AG04450 (cell line): ENCODE measurements at places on chromosomes 5 and 9. TPM values are rescaled to one million over a fixed set of nuclear protein-coding genes. Genes with fewer than 3 reads are reported as not detected.

GRCh38 chr9:81871695-81872094, 56.5 kb upstream of the SPATA31D4 start:
- DNase-seq = no peak

- no peak for DNase-seq
Observed at GRCh38 chr5:59064293-59064692, 481.4 kb downstream of the RAB3C start.

- DNase-seq = no peak
Observed at GRCh38 chr5:10672146-10673016, 88.7 kb downstream of the DAP start.

DNA sequence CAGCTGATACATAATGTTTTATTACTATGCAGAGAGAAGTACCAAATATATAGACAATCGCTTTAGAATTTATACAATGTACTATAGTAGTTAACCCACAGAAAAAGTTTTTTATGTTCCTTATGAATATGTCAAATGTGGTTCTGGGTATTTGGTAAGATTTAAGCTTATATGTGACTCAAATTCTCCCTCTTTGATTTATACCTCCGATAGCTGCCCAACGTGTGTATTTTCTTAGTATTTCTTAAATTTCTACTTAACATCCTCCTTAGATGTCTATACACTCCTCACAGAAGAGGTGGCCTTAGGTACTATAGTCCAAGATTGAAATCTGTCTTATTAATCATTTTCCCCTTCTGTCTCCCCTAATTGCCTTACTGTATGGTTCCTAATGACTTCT, 138.6 kb upstream of the TNFAIP8 start:
- DNase-seq = no peak

DNA sequence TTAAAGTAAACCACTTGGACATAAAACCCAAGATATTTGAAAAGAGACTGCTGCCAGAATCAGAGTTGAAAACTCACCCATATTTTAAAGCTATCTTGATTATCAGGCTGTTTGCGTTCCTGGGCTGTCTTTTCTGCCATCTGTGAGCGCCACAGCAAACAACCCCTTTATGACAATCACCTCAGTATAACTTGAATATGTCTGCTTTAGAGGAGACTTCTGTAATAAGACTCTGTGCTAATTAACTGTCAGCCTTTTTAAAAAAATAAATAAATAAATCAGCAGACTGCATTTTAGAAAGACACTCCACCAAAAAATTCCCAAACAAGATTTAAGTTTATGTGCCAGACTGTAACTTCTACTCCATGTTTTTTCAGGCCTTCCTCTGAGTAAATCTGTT, 375.7 kb upstream of the CCNH start:
- no peak for DNase-seq

DNA sequence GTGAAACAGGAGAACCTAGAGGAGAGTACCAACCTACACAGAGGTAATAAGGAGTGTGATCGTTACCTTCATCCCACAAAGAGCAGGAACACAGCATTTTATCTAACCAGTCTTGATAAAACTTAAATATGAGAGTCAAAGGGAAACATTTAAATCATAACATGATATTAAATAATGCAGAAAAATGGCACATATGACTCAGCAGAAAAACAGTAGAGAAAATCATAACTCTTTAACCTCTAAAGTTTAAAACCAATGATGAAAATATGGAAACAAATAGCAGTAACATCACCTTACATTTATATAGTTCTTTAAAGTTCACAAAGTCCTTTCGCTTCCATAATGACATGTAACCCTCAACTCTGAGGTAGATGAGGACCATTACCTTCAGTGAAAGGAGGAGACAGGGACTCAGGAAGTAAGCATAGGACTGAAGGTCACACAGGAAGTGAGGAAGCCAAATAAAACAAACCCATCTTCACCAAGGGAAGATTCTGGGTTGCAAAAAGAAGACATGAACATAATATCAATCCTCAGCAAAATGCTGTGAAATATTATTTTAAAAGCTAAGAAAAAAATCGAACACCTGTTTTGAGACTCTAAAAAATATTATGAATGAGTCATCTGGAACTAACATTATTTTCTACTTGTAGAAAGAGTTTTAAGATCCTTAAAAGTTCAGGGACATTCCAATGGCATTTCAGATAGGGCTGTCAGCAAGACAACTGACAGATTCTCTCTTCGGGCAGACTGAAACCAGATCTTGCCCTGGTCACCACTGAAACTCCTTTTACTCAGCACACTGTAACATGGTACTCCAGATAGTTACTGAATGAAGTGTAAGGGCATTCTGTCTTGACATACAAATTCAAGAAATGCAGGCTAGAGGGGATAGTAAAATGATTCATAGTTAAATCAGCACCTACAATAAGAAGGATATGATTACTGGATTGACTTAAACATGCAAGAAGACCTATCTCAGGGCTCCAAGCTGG, 148.5 kb downstream of the EPB41L4A start:
- no peak for DNase-seq

- DNase-seq = no peak
Observed at GRCh38 chr9:18826248-18826647, 206.8 kb downstream of the SAXO1 start.

DNA sequence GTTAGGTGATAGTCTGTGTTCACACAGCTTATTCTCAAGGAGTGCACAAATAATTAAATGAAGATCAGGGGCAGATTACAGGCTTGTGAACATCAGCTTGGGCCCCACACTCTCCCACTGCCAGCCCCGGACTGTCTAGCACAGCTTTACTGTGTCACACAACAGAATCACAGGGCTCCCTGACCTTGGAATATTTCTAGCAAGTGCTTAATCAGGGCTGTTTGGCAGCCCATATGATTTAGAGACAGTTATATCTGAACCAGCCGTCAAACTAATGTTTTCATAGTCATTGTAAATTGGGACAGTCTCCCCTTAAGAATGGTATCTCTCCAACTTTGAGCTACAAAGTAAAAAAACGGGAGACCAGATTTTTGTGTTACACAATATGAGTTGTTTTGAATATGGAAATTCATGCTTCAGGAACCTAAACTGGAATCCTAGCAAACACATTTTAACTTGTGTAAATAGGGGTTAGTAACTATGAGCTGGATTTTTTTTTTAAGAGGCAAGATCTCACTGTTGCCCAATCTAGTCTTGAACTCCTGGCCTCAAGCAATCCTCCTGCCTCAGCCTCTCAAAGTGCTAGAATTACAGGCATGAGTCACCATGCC, 517.6 kb downstream of the BNC2 start:
- no peak for DNase-seq

- no peak for DNase-seq
Observed at GRCh38 chr5:131305906-131306305, 42.1 kb downstream of the CDC42SE2 start.

GRCh38 chr5:14595189-14595588, 13.6 kb downstream of the OTULINL start:
- no peak for DNase-seq

DNA sequence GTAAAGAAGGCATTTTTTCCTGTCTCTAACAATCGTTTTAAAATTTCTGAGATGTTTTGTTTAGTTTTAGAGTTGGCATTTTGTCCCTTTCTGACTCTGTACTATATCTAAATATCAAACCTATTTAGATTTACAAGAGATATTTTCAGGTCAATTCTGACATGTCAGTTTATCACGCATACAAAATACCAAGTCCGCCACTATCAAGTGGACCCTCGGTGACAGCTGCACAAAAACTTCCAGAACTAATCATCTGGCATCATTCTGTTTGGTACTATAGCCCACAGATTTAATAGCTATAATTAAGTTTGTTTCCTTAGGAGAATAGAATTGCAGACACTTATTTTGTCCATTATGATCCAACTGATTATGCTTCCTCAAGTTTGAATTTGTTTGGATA, 1278.2 kb downstream of the CDH12 start:
- DNase-seq = no peak

DNA sequence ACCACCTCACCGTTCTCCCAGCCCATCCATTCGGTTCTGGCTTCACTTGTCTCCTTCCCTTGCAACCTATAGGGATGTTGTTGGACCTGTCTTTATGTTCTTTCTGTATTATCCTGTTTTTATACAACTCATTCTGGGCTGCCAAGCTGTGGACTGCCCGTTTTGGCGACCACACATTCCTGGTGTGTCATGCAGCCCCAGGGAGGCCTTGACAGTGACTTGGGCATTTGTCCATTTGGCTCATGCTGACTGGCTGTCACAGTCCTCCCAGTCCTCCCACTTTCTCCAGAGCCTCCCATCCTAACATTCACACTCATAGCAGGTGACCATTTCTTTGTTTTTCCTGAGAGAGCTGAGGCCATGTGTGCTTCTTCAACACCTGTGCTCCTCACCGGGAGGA, 136.4 kb downstream of the SLF1 start:
- DNase-seq = no peak

DNA sequence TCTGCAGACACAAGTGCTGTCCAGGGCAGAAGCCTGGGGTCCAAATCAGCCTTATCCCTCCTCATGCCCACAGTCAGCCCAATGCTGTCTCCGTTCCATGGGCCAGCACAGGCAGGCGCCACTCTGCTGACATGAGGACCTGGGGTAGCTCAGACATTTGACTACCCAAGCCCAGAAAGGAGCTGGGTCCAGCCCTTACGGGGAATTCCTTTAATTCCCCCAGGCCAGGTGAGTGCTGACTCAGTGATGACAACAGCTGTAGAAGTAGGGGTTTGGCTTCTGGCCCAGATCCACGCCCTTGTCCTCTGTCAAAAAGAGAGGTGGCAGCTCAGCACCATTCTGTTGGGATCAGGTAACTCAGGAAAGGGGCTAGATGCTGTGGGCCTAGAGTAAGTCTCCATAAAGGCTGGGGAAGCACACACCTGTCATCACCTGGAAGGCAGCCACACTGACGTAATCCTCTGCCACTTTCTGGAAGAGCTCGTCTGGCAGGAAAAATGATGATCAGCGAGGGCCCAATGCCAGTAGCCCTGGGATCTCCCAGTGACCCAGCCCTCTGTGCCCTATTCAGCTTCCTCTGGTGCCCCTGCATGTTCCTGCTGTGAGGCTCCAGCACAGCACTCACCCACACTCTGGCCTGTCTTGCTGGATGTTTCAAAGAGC, 1.9 kb downstream of the RAB24 start:
- no peak for DNase-seq

DNA sequence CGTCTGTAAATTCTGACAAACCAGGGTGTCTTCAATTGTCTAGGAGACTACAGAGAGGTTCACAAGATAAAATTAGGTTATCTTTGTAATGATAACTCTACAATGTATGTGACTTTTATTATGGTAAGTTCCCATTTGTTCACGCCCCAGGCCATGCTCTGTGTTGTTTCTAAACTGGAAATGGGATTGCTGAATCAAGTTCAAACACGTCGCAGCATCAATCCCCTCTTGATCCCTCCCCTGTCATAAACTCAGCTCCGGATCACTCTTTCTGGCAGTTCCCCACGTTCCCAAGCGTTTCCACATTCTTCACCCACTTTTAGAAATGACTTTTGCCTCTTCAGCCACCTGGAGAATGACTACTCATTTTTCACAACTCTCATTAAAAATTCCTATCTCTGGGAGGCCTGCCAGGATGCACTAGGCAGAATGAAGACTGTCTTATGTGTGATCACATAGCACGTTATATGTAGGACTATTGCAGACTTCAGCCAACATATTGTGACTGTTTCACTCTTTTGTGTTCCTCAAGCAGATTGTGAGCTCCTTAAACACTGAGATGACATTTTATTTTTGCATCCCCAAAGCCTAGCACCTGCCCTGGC, 1124.2 kb upstream of the WWC1 start:
- DNase-seq = no peak

DNA sequence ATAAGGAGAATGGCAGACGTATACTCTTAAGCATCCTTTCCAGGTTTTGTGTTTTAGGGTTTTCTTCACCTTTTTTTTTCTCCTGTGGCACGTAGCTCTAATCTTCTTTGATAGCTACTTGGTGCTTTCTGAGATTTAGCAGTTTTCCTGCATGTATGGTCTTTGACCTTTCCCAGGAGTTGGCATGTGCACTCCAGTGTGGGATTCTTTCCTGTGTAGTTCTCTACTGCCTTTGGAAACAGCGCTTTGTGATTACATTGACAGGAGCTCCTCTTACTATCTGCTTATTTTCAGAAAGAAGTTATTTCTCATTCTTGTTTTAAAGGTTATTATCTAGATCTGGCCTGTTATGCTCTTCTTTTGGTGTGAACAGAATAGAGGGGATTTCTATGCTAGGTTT, 65.5 kb downstream of the UNC13B start:
- no peak for DNase-seq

GRCh38 chr9:137478962-137479861, 20.1 kb upstream of the NSMF start:
- DNase-seq = no peak

- no peak for DNase-seq
Observed at GRCh38 chr9:104345061-104345460, 159.0 kb upstream of the OR13F1 start.

GRCh38 chr5:148969291-148969690, 93.6 kb downstream of the SH3TC2 start:
- no peak for DNase-seq

DNA sequence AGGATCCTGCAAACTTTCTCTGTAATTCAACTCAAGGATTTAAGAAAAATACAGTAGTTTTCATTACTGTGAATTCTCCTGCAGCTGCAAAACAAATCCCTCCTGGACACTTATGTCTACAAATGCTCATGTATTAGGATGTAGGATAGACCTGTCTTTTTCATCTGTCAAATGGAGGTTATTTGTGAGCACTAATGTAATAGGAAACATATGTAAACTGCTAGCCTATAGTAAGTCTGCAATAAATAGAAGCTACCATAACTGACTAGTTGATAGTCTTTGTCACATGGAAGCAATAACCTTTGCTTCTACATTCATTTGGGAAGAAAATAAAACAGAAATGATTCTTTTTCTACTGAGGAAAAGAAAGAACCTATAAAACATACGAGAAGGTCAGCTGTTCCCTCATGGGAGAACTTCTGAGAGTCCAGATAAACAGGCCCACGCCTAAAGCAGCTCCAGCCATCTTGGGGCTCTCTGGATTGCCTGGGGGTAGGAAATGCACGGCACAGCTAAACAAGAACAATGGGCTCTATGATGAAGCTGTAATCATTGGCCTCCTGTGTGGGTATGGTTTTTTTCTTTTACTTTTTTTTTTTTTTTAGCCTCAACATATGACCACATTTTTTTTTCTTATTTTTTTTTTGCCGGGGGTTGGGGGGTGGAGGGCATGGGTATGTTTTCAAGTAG, 6.2 kb downstream of the KCNV2 start:
- DNase-seq = no peak

Gene PTGS1
- polyA plus RNA-seq = 78.3 and 83.1 TPM in 2 replicates

Gene IFNK
- not detected in 2 replicates for polyA plus RNA-seq

Gene BNC2
- polyA plus RNA-seq = 46.8 and 49.0 TPM in 2 replicates

Gene MEIKIN
- polyA plus RNA-seq = not detected in 2 replicates

Gene LHX2
- polyA plus RNA-seq = not detected in 2 replicates

Gene PCDHGB1
- polyA plus RNA-seq = 3.2 TPM in 2 replicates

Gene IFNB1
- not detected in 2 replicates for polyA plus RNA-seq

Gene OR1J2
- polyA plus RNA-seq = 0.10 TPM in 1 of 2 replicates, not detected in the other

Gene EQTN
- not detected in 2 replicates for polyA plus RNA-seq

Gene PRLR
- 0.01 TPM in 1 of 2 replicates, not detected in the other for polyA plus RNA-seq
